K562 (cell line): ENCODE measurements at places on chromosomes 1 and 21.

DNA sequence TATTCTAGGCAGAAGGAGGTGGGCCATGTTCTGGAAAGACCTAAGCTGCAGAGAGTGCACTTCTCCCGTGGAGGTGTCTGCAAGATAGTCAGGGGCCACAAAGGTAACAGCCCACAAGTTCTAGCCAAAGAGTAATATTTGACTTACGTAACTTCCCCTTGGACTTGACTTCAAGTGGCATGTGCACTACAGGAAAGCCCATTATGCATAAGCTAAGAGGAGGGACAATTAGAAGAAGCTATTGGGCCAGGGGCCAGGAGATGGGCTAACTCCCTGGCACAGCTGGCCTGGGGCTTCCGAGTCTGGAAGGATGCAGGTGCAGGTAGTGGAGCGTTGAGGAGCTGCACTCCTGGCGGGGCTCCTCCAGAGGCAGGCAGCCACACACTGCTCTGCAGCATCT lies 58.3 kb downstream of the ERG start:
- DNase-seq: no peak

DNA sequence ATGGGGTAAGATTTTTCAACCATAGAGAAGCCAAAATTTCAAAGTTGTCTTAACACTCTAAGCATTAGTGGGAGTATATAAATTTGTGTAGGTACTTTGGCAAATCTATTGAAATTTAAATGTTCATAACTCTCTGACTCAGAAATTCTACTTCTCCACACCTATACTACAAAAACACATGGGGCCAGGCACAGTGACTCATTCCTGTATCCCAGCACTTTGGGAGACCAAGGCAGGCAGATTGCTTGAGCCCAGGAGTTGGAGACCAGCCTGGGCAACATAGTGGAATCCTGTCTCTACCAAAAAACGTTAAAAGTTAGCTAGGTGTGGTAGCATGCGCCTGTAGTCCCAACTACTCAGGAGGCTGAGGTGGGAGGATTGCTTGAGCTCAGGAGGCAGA lies 41.3 kb upstream of the RAVER2 start:
- DNase-seq: no peak

GRCh38 chr1:116020668-116021272 lies 44.5 kb downstream of the SLC22A15 start:
- DNase-seq: peak; percentile 54

- no peak for DNase-seq
These were observed 4.0 kb downstream of the JUN start for GRCh38 chr1:58779801-58780382.

GRCh38 chr1:16986560-16986959 lies 6.1 kb upstream of the MFAP2 start:
- DNase-seq: no peak

DNA sequence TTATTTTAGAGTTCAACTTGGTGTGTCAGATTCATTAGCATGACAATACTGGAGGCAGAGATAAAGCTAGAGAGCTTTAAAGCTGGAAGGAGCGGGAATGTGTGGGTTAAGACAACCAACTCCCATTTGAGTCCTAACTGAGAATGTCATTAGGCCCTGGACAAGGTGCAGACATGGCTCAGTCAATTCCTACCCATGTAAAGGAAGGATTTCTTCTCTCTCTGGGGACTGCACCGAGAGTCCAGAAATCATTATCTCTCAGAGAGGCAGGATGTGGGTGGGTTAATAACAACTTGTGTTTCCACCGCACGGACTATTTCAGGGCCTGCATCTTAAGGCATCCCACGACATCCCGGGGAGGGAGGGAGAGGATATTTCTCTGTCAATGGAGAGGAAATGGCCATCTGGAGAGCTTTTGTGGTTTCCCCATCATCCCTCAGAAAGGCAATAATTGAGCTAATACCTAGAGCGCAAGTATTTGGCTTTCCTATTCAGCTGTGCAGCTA lies 46.7 kb upstream of the SARS1 start:
- no peak for DNase-seq

DNA sequence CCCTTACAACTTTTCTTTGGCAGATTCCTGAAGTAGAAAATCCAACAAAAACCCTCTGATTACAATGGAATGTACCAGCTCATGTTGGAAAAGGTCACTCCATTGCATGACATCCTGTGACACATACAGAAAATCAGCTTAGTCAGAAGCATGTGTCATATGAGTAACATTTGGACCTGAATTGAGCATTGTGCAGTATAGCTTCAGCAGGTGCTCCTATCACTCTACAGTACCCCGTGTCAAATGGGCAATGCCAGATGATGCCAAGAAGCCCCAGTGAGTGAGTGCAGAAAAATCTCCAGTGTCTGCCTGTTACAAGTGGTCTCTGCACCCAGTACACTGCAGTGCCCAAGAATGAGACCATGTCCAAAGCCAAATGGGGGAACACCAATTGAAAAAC lies 129.7 kb upstream of the RUNX1 start:
- DNase-seq: no peak

DNA sequence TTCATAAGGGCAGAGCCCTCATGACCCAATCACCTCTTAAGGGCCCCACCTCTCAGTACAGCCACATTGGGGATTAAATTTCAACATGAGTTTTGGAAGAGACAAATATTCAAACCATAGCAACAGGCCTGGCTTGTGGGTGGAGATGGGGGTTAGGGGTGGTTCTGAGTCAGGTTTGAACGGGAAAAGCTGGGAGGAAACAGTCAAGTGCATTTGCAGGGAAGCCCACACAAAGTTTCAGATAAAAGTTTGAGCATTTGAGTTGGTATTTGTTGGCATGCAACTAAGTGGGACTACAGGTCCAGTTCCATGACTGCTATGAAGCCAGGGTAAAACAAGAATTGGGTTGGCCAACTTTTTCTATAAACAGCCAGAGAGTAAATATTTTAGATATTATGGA lies 21.0 kb upstream of the PADI2 start:
- no peak for DNase-seq

GRCh38 chr1:27607239-27607804 lies 3.4 kb upstream of the AHDC1 start:
- DNase-seq: peak; percentile 82
